Peyer's patch (tissue), 4 donors: ENCODE measurements at places on chromosomes 7 and 10.

DNA sequence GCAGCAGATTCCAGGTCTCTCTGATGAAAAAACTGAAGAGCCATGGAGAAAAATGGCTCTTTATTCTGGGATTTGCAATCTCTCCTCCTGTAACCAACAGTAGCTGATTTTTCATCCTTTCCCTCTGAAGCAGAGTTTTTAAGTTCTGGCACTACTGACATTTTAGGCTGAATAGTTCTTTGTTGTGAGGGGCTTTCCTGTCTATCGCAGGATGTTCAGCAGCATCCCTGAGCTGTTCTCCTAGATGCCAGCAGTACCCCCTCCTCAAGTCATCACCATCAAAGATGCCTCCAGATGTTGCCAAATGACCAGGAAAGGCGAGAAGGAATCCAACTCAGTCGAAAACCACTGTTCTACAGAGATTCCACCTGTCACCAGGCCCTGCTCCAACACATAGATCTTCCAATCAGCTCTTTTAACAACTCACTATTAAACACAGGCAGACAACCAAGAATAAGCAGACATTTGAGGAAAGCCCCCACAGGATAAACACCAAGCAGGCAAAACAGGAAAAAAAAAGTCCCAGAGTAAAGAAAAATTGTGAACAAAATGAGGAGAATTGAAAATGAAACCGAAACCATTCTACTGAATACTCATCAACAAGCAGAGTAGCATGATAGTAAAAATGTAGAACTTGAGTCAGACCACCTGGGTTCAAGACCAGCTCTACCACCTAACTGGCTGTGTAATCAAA, 124.8 kb downstream of the MPP7 start:
- DNase-seq, result no peak

DNA sequence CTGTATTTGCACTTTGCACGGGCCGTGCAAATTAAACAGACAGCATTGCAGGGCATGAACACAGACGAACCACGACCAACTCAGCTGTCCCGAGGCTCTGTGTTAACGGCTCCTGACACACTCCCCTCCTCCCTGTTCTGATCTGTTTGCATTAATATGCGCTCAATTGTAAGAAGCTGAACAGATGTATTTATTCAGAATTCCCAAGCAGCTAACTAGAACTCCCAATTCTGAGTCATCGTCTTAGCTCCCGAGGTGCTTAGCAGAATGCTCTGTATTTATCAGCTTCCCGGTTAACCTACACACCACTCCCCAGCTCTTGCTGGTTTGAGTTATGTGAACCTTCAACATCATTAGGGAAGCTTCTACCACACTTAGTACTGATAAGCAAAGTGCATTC, 286.4 kb downstream of the PTPRN2 start:
- no peak for DNase-seq

DNA sequence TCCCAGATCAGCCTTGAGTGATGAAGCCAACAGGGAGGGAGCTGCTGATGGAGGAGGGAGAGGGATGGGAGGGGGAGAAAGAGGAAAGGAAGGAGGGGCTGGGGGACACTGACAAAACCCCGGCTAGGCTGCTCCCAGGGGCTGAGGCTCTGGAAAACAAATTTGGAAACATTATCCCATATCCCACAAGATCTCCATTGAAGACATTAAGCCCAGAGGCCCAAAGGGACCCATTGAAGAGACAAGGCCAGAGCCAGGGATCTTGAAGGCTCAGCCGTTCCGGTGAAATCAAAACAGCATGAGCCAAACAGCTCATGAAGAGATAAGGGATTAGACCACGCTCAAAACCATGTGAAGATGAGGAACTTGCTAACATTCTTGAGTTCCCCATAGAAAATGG, 184.3 kb upstream of the ITGB1 start:
- DNase-seq, result no peak

DNA sequence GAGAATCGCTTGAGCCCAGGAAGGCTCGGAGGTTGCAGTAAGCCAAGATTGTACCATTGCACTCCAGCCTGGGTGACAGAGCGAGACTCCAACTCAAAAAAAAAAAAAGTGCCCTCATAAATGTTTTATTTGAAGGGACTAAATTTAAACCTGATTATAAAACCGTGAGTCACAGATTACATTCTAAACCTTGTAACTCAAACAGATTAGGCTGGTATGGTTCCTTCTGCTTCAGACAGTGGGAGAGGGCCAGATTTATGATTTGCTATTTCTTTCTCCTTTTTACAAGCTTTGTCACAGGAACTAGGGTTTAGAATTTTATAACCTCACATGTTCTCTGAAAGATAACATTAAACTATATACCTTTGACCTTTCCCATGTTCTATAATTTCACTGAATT, 801.2 kb upstream of the ZWINT start:
- DNase-seq, result no peak

- no peak for DNase-seq
Observed at GRCh38 chr7:87156709-87157108, 4.5 kb downstream of the DMTF1 start.

DNA sequence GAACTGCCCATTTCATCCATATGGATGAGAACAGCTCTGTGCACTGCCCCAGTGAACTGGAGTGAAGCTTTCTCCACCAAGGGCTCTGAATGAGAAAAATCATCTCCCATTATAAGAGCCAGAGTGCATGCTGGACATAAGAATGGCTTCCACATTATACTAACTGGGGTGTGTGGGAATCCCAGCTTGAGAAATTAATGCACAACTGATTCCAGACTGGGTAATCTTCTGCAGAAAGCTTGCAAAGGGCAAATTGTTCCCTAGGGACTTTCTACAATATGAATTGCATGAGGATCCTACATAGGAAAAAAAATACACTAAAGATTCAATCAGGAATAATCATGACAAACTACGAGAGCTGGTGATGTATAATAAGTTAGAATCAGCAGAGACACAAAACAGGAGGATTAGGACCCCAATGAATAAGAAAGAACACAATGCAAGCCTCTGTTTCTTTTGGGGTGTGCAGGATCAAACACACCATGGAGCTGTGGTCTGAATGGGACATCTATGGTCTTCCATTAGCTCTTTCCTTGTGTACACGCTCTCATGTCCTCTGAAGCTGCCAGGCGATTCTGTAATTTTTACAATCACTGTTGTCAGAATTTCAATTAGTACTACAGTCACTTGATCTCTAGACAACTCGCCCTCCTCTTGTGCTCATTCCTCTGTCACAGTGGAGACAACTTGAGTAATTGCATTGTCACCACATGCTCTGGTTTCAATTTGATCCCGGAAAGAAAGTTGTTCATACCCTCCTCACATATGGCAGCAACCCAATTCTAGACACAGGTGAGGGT, 1327.4 kb downstream of the GATA3 start:
- no peak for DNase-seq

DNA sequence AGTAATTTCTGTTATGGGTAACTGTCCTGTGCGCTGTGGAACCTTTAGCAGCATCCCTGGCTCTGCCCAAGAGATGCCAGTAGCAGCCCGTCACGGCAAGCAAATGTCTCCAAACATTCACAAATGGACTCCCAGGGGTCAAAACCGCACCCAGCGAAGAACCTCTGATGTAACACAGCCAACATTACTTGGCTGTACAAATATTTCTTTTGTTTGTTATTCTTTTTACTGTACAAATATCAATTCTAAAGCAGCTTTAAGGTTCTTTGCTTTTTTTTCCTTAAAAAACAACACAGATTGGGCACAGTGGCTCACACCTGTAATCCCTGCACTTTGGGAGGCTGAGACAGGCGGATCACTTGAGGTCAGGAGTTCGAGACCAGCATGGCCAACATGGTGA, 182.5 kb downstream of the KMT2E start:
- DNase-seq, result no peak

DNA sequence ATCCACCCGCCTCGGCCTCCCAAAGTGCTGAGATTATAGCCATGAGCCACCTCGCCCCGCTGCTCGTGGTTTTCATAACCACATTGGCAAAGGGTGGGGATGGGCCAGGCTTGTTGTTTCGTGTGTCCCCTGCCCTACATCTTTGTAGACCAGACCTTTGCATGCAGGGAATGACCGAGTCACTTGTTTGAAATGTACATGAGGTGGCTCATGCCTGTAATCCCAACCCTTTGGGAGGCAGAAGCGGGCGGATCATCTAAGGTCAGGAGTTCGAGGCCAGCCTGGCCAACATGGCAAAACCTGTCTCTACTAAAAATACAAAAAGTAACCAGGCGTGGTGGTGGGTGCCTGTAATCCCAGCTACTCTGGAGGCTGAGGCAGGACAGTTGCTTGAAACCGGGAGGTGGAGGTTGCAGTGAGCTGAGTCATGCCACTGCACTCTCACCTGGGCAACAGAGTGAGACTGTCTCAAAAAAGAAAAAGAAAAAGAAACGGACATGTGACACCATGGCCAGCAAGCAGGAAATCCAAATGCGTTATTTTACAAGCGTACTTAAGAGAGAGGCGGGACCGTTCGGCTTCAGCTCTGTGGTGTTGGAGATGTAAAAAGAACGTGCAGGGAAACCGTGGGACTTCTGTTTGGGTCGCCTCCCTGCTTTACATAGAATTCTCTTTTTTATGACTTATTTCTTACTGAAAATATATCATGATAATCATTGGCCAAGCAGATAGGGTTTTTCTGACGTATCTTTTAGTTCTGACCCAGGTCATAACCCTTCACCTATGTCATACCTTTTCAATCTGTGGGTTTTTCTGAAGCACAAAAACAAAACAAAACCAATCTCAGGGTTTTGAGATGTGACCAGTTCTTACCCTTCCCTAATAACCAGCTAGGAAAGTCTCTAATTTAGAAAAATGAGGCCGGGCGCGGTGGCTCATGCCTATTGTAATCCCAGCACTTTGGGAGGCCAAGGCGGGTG, 45.1 kb downstream of the WIPI2 start:
- no peak for DNase-seq

DNA sequence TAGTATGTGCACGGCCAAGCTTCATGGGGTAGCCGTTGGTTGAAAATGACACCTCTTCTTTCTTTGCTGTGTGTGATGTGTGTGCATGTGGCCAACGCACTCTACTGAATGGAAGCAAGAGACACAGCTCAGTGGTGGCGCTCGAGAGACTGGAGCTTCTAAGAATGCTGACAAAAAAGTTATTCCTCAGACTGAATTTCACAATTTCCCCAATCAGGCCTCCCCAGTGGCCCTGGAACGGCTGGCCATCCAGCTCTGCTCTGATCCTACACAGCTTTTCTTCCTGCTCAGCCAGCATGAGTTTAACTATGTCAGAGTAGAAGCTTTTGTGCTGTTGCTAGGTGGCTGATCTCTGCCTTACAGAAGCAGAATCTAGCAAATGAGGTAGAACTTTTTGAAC, 186.7 kb upstream of the PLXDC2 start:
- DNase-seq, result no peak

GRCh38 chr7:1922071-1922869, 252.2 kb downstream of the ELFN1 start:
- no peak for DNase-seq

- no peak for DNase-seq
Observed at GRCh38 chr7:17663061-17663675, 277.1 kb downstream of the SNX13 start.

DNA sequence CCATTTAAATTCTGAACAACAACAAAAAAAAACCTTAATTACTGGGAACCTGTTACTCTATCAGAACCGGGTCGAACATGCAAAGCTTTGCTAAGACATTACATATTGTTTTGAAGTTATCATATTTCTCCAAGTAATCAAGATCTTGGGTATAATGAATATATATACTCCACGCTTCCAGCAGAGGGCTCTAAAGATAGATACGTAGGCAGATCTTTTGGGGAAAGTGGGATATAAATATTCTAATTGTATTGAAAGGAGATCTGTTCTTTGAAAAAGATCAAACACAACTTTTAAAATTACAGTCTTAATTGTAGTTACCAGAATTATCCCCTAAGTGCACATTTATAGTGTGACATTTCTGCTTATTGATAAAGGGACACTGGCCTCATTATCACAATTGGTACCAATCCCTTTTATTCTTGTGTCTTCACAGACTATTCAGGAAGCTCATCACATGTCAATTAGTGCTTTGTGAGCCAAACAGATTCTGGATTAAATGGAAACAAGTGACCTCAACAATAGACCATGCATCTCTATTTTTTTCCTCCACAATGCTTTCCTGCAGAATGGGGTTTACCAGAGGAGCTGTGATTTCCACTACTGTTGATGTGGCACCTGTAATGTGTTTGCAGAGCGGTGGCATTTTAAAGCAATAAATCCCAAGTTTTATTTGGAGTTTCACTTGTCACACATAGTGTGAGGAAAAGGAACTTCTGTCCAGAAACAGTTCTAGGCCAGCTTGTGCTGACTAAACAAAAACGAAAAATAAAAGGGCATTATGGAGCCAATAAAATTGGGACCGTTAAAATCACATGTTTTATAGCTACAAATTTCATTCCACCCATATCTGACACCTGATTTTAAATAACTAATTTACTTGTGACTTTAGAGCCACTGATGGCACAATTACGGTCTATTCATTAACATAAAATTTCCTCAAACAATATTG, 122.4 kb downstream of the CTTNBP2 start:
- no peak for DNase-seq

GRCh38 chr10:58642283-58642682, 129.6 kb downstream of the BICC1 start:
- DNase-seq, result no peak

- DNase-seq, result no peak
Observed at GRCh38 chr7:138014686-138015085, 12.8 kb upstream of the CREB3L2 start.
